ENCODE measurements at places on chromosomes 5 and 9.

- no peak for DNase-seq
Observed at GRCh38 chr9:127714020-127714750, 1.3 kb downstream of the PTRH1 start.

DNA sequence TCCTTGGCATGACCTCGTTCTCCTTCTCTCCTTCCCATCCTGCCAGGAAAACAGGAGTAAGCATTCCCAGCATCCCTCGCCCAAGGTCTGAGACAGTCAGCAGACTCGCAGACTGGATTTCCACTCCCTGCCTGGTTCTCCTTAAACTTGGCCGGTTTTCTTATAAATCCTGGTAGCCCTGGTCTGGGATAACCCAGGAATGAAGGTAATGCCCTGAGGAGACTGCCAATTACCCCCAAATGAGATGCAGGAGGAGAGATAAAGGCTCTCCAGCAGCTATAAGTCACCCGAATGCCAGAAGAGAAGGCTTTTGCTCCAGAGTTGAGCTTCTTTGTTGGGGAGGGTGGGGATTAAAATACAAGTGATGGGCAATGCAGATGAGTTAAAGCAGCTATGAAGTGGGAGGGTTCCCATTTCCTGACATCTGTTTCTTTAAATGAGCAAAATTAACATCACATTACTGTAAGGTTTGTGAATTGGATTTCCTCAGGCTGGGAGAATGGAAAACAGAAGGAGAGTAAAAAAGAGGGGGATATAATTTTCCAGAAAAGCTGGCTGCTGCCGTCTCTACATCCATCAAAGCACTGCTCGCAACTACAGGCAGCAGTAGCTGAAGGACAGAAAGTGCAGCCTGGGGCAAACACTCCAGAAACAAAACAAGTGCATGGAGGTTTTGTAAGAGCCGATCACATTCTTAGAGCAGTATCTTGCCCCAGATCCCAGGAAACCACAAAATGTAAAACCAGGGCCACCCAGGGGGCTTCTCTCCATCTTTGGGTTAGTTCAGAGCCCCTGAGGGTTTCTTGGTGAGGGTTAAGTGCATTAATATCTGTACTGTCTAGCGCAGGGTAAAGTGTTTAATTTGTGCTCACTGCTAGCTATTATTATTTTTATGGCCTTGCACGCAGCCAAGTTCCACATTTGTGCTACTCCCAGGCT is 177.6 kb upstream of the PANK3 start:
- peak; percentile 26 for DNase-seq

DNA sequence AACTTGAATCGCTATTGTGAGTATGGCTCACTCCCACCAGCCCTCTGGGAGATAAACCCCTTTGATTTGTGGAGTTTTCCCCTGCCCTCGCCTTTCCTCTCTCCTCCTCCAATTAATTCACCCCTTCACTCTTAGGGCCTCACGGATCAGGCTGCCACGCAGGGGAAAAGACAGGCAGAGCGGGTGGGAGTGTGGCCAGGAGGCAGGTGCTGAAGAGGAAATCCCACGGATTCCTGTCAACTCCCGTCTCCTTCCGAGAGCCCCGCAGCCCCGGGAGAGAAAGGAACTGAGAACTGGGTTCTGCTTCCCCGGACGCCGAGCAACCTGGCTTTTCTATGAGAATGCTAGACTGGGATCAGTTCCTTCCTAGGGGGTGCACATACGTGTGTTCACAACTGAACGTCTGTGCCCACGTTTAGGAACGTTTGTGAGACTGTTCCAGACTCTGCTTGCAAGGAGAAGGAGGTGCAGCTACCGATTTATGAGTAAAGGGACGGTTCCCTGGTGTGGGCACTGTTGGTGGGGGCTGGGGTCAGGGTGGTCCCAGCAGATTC is 314.5 kb upstream of the TLE4 start:
- DNase-seq: no peak

DNA sequence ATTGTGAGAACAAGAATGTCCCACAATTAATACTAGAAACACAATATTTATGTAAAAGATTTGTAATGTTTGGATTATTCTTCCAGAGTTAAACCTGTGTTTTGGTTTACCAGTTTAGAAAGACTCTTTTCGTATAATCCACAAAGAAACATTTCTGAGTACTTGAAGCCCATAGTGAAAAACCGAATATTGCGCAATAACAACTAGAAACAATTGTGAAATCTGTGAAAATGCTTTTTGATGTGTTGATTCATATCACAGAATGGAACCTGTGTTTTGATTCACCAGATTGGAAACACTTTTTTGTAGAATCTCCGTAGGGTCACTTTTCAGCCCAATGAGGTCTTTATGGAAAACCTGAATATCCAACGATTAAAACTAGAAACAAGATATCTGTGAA is 386.2 kb downstream of the PRDM9 start:
- no peak for DNase-seq

DNA sequence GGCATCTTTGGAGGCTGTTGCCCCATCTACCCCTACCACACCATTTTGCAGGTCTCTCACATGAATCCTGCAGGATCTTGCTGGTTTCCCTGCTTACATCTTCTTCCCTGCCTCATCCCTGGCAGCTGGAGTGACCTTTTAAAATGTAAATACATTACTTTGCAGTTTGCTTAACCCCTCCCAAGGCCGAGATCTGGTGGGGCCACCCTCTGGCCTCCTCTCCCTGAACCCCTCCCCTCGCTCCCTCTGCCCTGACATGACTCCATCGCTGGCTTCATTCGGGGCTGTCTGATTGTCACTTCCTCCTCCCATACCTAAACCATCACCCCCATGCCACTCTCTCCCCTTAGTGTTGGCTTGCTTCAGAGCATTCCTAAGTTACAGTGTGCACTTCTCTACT is 12.6 kb upstream of the PALM2AKAP2 start:
- DNase-seq: no peak

DNA sequence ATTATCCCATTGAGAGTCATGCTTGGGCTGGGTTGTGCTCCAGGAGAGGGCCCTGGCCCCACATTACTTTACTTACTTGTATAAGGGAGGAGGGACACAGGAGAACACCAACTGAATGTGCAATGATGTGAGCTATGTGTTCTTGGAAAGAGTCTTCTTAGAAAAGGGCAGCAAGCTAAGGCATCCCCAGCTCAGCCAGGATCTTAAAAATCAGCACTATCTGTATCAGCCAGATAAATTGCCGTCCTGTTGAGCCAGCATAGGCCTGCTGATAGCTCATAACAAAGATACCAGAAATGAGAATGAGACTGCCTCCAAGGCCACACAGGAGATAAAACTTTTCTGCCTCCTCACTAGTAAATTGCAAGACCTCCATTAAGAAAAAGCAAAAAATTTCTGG is 357.5 kb downstream of the CAAP1 start:
- no peak for DNase-seq

GRCh38 chr5:110442856-110443255 is 283.6 kb downstream of the TMEM232 start:
- DNase-seq: no peak

DNA sequence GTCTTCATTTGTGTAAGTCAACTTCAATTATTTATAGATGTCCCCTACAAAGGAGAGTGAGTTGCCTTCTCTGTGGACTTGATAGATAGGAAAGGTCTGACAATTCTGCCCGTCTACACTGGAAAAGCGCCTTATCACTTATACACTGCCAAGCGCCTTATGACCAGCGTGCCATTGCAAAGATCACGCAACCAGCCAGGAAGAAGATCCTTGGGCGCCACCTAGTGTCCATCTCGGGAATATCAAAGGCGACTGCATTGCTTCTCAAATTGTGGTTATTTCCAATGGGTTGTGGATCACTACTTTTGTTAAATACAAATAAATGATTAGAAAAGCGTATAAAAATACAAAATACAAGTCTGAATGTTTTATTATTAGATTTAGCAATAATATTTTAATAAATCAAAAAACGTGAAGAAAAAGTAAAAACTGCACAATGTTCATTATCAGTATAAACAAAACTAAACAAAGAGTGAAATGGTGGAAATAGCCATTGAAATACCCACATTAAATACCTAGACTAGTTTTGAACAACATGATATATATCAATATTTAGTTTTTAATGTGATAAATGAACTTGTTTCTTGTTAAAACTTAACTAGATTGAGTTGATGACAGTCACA is 27.8 kb downstream of the SUB1 start:
- peak; percentile 83 for DNase-seq
